D721Med (cell line): ENCODE measurements at places on chromosomes 16 and 17.

DNA sequence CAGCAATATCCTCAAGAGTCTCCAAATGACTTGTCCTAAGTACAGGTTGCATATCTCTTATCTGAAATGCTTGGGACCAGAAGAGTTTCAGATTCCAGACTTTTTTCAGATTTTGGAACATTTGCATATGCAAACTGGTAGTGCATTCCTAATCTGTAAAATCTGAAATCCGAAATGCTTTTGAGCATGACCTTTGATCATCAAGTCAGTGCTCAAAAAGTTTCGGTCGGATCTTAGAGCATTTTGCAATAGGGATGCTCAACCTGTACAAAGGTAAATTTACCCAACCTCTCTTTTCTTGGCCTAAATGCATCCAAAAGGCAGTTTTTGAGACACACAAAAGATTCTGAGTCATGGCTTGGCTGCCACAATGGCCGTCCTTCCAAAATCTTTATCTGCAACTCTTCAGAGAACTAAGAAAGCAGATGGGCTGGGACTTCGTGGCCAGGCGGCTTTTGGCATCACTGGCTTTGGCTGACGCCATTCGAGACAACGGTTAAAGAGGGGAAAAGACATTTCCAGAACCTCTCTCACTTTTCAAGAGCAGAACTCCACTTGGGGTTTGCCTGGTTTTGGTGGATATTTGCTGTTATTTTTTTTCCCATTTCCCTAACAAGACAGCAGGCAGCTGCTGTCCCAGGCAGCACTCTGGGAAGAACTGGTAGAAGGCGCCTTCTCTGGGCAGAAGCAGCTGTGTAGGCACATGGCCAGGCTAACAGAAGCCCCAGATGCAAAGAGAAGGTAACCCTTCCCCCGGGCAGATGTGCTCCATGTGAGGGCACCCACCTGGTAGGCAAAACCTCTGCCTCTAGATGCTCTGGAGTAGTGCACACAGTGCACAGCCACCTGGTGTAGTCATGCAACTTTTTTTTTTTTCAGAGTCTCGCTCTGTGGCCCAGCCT is 8.9 kb downstream of the CPPED1 start:
- no peak for DNase-seq

GRCh38 chr17:27834571-27834970 is 34.2 kb upstream of the NOS2 start:
- DNase-seq, result no peak

DNA sequence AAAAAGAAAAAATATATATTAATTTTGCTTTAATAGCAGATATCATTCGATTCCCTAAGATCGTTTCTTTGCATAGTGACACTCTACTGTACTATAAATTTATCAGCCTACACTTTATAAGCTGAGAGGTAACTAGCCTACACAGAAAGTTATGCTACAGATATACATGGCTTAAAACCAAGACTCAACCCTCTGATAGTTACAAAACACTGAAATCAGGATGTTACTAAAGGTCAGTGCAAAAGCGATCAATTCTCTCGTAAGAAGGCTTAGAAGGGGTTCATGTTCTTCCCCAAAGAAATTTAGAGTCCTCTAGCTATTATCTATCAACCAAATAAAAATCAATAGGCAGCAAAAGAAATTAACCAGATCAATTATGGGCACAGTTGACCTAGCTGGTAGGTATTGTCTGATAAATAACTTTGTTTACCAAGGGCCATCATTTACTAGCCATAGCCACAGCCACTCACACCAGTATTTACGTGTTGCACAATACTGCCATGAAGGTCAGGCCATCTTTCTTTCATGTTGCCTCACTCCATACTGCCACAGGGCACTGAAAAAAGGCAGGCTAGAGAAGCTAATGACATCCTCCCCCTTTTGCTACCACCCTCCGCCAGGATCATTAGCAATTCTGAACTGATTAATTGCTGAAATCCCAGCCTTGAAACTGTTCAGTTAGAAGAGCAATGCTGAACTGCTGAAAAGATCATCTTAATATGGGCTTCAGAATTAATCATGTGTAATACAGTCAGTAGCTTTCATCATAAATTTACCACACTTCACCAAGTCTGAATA is 43.7 kb downstream of the RND2 start:
- DNase-seq, result no peak

DNA sequence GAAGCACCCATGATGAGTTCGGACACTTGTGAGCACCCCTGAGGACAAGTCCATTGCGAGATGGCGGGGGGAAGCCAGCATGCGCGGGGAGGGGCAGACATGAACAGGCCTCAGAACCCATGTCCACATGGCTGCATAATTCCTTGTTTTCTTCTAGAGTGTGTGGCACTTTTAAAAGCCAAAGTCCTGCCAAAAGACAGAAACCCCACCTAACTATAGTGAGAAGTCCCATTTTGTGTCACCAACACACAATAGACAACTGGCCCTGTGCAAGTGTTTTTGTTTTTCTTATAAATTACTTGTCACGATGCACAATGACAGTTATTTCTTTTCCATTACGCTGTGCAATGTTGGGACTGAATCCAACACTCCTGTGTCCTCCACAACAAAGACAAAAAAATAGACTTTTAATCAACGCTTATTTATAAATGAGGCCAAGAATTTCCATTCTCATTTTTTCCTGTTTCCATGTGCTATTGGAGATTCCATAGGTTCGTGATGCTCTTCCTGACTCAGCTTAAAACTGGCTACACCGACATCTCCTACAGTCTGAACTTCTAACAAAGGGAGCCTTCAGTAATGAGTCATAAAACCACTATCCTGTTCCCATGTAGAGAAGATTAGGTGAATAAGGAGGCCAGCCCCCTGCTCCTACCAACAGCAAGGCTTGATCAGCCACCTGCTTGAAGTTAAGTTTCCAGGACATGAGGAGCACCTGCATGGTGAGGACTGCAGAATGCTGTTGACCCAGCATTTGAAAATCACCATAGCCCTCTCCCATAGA is 98.9 kb downstream of the ZNF423 start:
- DNase-seq, result no peak

- no peak for DNase-seq
Observed at GRCh38 chr17:60107526-60108257, 29.0 kb upstream of the HEATR6 start.

- no peak for DNase-seq
Observed at GRCh38 chr16:86157616-86158247, 258.8 kb downstream of the IRF8 start.

DNA sequence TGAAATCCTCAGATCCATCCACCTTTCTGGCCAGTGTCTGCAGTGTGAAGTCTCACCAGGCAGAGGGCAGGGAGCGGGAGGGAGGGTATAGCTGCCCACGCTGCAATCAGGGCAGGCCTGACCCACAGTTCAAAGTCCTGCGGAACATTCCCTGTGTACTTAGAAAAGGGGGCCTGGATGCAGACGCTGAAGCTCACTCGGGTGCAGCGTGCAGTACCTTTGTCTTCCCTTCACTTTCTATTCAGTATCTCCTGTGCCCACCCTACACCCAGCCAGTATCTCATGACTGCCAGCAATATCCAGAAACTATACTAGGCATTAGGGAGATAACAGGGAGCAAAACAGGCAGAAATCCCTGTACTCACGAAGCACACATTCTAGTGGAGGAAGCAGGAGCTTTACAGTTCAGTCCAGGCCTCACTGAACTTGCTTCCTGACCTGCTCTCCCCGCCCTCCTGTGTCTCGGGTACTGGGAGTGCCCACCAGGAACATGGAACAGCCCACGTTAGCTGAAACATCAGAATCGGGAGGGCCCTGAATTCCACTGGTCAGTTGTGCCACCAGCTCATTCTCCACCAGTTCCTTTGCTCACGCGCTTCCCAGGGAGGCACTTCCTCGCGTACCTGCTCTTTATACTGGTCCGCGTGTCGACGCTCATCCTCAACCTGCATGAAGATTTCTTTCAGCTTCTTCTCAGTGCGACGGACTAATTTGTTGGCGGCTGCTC is 42.2 kb downstream of the NDEL1 start:
- no peak for DNase-seq

GRCh38 chr17:42363767-42364585 is 24.3 kb downstream of the STAT3 start:
- no peak for DNase-seq
